ENCODE measurements at places on chromosomes 16 and 17. TPM values are rescaled to one million over a fixed set of nuclear protein-coding genes. Genes with fewer than 3 reads are reported as not detected.

Gene TRPV3
- total RNA-seq: 1.4 TPM

Gene SMIM36
- total RNA-seq: not detected

Gene TMEM92
- 0.99 TPM for total RNA-seq

Gene NKD1
- total RNA-seq: 1.0 TPM

Gene FBXW10
- total RNA-seq: not detected

Gene RAB37
- not detected for total RNA-seq

Gene RRN3
- 49.9 TPM for total RNA-seq

Gene TMIGD1
- not detected for total RNA-seq

Gene PPP1R1B
- not detected for total RNA-seq

Gene OTOP3
- not detected for total RNA-seq

Gene ACOX1
- total RNA-seq: 22.4 TPM

Gene MEOX1
- total RNA-seq: not detected

Gene SDR42E1
- 0.64 TPM for total RNA-seq

Gene KIF19
- total RNA-seq: not detected

Gene LRRC37A
- 0.89 TPM for total RNA-seq

Gene STX1B
- 0.37 TPM for total RNA-seq

Gene FBXO39
- total RNA-seq: not detected

Gene HSD17B2
- total RNA-seq: 28.0 TPM

Gene TNP2
- not detected for total RNA-seq

Gene PPP1R27
- total RNA-seq: not detected

Gene PDILT
- not detected for total RNA-seq

Gene FASN
- total RNA-seq: 90.9 TPM

Gene CNTNAP1
- 11.8 TPM for total RNA-seq

Gene KRTAP4-6
- total RNA-seq: not detected

Gene CCL1
- not detected for total RNA-seq

Gene PLXDC1
- 1.2 TPM for total RNA-seq

Gene SBK1
- total RNA-seq: not detected

Gene NPIPA1
- 33.7 TPM for total RNA-seq

Gene NPIPA5
- total RNA-seq: 7.8 TPM

Gene NPW
- total RNA-seq: not detected

Gene TMEM100
- 0.22 TPM for total RNA-seq

Gene CRISPLD2
- total RNA-seq: 22.7 TPM

Gene IRX6
- total RNA-seq: not detected

Gene RSAD1
- total RNA-seq: 9.8 TPM

Gene SDR42E2
- not detected for total RNA-seq

Gene CAPNS2
- 0.39 TPM for total RNA-seq

Gene CASKIN2
- total RNA-seq: 4.8 TPM

Gene ZNF423
- total RNA-seq: 0.20 TPM
